Stimulated activated CD4-positive, alpha-beta T cell treated with anti-CD3 and anti-CD28 coated beads, Interleukin-1b, Interleukin-23, amount 100 ng/mL, for 48 hours (primary cell): ENCODE measurements at places on chromosomes 5 and 9.

DNA sequence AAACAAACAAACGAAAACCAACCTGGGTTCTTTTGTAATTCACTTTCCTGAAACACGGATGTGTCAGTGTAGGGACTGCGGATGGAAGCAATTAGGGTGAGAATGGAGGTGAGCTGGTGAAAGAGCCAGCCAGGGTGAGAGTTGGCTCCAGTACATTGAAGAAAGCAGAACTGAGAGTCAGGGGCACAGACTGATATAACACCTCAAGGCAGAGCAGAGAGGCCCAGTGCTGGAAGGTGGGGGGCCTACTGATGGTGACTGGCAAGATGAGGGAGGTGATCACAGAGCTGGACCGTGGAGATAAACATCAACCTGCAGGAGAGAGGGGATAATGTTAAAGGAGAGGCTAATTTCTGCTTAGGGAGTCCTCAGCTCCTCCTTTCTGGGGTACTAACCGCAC lies 221.1 kb downstream of the MAN2A1 start:
- no peak for DNase-seq

- no peak for DNase-seq
Measured at GRCh38 chr5:6574537-6575245, 58.2 kb downstream of the NSUN2 start.

DNA sequence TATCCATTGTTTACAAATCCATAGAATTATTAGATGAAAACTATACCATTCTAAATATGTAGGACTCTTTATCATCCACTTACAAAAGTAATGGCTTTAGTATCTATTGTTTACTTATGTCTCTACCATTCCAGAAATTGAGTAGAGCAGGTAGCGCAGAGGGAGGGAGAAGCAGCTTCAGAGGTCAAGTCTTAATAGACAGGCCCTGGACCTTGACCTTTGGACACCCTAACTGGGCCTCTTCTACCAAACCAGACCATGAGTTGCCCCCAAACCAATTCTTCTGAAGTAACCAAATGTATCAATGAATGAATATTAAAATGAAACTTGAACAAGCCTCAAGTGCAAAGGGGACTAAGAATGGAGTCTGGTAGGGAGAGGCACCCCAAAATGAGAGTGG lies 124.9 kb upstream of the ANKRD55 start:
- no peak for DNase-seq

DNA sequence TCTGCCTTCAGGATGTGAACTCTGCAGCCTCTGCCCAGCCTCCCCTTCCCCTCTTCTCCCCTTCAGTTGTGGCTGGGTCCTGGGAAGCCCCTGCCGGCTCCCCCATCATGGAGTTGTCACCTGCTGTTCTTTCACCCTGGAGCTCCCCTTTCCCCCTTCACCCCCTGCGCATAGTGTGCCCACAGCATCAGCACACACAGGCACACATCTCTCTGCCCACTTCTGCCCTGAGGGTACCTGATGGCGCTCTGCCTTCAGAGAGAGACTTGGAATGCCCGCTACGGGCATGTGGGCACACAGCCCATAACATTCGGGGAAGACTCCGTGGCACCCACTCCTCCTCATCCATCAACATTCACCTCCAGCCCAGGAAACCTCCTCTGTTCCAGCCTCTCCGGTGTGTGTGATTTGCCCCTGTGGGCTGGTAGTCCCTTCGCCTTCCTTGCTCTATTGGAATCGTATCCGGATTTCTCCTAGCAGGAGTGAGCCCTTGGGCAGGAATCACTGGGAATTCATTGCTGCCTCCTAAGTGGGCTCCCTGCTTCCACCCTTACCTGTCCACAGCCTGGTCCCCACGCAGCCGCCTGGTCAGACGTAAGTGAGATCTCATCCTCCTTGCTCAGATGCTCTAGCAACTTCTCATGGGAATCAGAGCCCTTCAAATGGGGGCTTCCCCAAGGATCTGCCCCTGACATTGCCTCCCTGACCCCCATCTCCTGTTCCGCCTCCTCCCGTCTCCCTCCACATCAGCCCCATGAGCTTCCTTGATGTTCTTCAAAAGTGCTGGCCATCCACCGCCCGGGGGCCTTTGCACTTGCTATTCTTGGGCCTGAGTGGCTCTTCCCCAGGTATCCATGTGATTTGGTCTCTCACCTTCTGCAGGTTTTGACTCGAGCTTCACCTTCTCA lies 61.5 kb upstream of the CTSL start:
- DNase-seq: no peak

- DNase-seq: peak; percentile 69
Measured at GRCh38 chr9:33025572-33026342, 684 bp downstream of the DNAJA1 start.

DNA sequence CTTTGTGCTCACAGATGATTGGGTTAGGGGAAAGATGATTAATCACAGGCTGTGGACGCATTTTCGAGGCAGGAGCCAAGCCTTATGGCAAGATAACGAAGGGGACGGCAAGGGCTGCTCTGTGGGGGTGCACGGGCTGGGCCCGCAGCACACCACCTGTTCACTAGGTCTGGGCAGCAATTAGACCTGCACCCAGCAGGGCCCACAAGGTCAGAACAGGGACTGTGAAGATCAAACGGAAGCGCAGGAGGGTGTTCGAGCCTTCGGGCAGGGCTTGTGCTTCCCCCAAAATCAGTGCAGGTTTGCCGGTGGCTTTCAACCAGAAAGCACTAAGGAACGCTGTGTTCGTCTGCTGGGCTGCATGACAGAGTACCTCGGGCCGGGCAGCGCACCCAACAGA lies 73.7 kb downstream of the UBE2QL1 start:
- DNase-seq: no peak

DNA sequence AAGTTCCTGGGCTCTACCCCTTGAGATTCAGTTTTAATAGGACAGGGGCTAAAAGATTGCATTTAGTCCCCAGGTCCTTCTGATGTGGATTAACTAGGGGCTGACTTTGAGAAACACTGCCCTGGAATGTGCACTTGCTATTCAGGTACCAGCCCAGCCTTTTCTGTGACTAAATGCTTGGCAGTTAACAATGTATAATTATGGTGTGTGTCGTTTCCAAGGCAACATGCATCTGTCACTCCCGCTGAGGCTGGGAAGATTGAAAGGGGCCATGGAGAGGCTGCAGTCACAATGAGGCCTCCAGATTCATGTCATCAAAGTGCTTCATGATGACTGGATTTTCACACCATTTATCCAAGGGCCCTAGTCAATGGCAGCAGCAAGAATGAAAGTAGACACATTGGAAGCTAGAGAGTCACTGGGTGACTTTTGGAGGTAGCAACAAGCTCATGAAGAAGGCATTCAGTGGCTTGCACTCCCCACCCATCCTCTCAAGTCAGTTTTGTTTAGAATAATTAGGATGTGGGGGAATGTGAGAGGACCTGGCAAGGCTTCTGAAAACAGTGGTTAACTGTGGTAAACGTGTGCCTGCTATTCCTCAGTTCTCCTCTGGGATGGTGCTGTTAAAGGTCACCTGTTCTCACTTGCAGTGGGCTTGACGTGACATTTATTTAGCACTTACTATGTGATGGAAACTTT lies 28.3 kb downstream of the RAI14 start:
- peak; percentile 63 for DNase-seq

DNA sequence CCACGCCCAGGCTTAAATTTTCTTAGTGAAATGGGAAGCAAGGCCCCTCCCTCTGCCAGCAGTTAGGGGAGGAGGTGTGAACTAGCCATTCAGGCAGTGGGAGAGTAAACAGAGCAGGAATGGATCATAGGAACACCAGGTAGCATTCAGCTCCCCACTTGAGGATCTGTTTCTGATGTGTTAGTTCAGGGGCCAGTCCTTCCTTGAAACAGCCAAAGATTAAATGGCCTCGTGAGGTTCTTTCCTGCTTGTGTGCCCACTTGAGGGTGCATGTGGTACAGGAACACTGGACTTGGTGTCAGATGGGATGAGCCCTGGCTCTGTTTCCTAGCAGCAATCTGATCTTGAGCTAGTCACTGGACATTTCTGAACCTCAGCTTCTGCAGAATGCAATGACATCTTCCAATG lies 21.2 kb downstream of the FAXDC2 start:
- no peak for DNase-seq

DNA sequence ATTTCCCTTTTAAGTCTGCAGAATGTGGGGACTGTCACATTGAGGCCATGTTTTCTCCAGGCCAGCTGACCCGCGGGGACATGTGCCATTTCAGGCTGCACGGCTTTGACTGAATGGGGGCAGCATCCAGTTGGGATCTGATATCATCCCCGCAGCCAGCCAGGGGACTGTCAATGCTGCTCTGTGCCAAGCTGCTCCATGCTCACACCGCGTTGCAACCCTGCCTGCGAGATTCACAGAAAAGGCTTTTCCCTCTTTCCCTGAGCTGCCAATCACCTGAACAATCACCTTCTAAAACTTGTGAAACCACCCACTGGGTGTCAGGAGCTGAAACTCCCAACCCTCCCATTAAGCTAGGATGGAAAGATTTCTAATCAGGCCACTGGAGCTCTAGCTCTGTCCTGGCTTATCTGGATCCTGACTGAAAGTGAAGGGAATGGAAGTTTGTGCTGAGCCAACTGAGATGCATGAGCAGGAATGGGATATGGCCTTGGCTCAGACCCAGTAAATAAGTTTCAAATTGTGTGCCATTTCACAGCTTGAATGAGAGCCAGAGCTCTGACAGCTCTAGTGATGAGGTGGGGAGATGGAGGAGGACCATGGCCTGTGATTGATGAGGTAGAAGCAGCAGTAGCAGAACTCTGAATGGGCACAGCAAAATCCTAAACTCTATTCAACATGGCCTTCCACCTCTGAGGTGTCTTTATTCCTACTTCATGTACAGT lies 34.5 kb upstream of the ZNF366 start:
- no peak for DNase-seq

DNA sequence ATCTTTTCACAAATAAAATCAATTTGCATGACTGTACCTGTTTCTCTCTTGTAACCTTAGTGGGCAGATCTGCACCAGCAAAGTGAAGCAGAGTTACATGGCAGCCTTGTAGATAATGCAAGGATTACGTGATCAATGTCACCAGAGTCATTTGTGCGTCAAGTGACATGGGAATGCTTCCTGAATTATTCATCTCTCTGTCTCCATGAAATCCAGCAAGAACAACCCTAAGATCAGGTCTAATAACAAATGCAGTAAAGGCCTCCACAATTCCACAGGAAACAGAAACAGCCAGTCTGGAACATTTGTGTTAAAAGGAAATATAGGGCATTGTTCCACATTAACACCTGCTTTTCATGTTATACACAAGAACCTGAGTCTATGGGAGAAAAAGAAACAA lies 7.8 kb downstream of the GZMA start:
- DNase-seq: no peak

- no peak for DNase-seq
Measured at GRCh38 chr5:176726746-176727527, 79.7 kb downstream of the TSPAN17 start.

DNA sequence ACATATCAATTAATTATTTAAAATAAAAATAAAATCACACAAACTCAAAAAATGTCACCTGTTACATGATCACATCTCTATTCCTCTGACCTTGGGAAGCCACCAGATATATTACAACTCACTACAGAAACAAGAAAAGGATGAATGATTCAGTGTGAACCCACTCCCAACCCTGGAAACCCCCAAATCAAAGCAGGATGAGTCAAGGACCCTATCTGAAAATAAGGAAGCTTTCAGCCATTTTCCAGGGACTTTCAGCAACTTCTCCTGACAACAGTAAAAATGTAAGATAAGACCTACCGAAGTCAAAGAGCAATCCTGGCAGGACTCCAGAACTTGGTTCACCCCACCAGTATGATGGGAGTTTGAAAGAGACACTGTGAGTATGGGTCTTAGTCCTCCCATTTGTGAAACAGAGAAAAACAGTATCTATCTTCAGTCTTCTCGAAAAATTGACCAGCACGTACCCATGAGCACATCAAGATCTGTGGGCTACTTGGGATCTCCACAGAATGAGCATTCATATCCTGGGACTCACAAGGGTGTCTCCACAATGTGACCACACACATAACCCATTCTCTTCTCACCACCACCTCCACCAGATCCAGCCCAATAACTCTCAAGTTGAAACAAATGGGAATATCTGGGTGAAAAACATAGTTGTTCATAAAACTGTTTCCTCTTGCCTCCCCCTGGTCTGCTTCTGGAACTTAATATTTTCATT lies 9.9 kb downstream of the NRG2 start:
- no peak for DNase-seq

DNA sequence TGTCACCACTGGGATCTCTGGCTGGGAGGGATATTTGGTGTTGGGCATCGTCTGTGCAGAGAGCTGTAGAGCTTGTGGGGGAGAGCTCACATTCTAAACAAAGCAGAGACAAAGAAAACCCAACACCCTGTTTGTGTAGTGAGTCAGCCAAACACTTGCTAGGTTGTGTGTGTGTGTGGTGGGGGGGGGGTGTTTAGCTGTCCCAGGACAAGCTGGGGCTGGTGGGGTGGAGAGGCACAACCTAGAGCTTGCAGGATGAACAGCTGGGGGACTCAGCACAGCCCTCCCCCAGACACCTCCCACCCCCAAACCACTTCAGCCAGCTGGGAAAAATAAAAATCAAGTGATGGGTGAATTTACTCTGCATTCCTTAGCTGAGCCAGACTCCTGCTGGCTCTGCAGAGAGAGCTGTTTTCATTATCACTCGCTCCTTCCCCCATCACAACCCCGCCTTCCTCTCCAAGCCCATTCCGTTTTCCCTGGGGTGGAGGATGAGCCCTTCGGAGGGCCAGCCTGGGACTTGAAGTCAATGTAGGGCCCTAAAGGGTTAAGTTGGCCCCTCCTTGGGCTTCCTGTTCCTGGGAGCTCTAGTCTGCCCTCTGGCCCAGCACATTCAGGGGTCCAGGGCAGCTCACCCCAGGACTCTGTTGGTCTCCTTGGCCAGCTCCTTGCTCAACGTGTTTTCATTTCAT lies 2.6 kb downstream of the OLFML2A start:
- DNase-seq: no peak

- no peak for DNase-seq
Measured at GRCh38 chr5:168962306-168962705, 338.6 kb downstream of the SLIT3 start.
